Mucosa of descending colon (tissue), 3 donors: ENCODE measurements at places on chromosomes 16 and 17. TPM values are rescaled to one million over a fixed set of nuclear protein-coding genes. Genes with fewer than 3 reads are reported as not detected.
A peak's percentile ranks its signal among the peaks of the same experiment; 100 is the strongest.

DNA sequence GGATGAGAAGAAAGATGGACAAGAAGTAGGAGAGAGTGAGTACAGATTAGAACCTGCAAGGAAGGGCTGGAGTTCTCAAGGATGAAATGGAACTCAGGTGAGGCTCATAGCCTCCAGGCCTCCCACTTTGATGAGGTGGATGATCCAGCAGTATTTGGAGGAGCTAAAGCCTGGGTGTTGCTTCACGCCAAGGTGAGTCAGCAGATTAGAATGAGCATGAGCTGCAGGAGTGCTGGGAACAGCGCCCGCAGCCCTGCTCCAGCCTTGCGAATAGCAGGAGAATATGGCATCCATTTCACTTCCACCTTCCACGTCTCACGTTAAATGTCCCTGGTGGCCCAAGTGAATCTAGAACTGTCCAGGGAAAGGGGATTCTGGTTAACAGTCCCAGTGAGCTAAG lies 94.4 kb upstream of the CPHXL start:
- DNase-seq, result no peak

DNA sequence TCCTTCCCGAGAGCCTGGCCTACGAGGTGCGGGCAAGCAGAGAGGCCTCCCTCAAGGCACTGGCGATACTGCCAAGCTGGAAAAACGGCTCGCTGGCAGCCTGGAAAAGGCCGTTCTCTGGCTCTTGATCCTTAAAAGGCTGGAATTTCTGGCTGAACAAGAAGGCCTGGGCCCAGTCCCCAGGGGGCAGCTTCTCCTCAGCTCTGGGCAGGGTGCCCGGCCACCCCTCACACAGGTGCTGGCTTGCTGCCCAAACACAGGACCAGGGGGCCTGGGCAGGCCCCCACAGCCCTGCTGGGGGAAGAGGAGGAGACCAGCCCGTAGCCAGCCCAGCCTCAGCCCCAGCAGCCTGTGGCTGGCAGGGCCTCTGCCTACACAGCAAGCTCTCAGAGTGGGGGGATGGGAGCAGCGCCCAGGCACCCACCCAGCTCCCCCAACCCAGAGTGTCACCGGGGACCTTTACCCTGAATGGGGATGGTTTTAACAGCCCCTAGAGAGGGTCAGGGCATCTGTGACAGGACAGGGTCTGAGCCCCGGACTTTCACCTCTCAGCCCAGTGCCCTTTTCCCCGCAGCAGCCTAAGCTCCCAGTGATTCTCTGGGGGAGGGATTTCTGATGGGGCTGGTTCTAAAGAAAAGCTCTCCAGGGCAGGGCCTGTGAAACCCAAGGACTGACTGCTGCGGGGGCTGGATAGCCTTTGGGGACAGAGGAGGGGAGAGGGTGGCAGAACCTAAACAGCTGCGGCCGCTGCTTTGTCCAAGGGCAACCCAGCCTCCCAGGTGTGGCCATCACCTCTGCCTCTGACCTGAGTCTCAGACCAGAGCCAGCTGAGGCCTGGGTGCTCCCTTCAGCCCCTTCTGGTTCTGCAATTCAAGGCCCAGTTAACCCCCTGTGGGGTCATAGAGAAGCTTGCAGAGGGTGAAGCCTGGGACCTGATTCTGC lies 38.6 kb upstream of the TOB1 start:
- peak; percentile 65 for DNase-seq

GRCh38 chr17:77471984-77472461 lies 331.3 kb downstream of the SEC14L1 start:
- no peak for DNase-seq

DNA sequence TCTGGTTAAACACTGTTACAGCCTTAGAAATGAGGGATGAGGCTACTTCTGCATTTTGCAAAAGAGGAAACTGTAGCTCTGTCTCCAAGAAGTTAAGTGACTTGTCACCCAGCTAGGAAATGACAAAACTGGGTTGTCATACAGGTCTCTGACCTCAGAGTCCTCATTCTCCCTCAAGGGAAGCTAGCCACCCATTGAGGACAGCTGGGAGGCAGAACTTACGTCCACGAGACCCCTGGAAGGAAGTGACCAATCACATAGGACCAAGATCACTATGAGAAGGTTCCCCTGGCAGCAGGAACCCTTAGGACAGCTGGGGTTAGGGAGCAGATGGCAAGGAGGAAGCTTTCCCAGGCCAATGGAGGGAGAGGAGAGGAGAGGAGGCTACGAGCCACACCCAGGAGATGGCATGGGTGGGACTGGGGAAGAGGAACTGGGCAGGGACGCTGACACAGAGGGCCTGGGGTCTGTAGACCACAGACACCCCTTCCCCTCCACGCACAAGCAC lies 11.2 kb downstream of the METTL22 start:
- peak; percentile 8 for DNase-seq

GRCh38 chr16:68772030-68772681 lies 35.1 kb downstream of the CDH1 start:
- no peak for DNase-seq

DNA sequence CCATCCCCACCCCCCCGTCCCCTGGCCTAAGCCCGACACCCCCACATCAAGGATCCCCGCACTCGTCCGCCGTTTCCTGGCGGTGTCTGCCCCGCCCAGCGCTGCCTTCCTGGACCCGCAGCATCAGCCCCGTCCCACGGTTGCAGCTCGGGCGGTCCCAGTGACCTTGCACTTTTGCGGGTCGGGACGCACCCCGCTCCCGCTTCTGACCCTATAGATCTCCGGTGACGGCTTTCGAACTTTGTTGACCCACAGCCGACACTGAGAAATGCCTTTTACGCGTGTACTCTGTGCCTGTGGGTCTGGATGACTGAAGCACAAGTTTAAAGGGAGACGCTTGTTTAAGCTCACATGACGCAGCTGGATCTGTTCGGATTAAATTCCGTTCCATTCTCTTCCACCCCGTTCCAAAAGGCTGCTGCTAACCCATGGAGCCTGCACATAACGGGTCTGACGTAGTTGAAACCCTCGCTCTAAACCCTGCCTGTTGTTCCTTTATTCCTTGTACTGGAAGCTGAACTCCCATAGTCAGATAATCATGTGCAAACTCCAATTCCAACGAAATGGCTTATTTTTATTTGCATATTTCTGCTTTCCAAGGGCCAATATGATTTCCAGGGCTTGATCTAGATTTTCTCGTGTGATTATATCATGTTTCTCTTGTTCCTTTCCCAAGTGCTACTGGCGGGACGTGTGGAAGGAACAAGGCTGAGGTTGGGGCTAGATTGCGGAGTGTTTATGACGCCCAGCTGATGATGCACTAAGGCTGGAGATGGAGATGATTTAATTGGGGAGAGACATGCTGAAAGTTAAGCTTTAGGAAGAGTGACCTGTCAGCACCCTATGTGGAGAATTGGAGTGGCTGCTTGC lies 834 bp downstream of the FLYWCH1 start:
- DNase-seq, result peak; percentile 65

DNA sequence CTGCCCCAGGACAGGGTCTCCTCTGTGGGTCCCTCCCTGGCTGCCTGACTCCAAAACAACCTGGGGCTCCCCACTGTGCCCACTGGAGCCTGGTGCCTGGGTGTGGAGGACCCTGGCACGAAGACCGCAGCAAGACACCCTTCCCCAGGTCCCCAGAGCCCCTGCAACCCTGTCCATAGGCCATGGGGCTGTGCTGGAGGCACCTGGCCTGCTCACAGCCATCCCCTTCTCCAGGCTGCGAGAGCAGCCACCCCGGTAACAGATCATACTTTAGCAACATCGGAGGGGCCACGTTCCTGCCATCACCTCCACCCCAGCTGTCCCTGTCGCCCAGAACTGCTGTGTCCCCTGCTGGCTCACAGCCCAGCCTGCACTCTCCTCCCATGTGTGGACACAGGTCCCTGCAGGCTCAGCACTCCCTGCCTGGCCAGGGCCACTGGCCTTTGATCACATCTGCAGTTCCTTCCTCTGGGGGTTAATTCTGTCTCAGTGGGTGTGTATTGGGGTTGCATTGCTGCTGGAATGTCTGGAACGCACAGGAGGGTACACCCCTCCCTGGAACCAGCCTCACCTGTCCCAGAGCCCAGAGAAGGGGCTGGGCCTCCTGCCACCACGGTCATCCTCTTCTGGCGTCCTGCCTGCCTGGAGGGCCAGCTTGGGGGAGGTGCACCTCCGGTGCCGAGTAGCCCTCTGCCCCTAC lies 12.2 kb downstream of the PPL start:
- DNase-seq, result no peak

DNA sequence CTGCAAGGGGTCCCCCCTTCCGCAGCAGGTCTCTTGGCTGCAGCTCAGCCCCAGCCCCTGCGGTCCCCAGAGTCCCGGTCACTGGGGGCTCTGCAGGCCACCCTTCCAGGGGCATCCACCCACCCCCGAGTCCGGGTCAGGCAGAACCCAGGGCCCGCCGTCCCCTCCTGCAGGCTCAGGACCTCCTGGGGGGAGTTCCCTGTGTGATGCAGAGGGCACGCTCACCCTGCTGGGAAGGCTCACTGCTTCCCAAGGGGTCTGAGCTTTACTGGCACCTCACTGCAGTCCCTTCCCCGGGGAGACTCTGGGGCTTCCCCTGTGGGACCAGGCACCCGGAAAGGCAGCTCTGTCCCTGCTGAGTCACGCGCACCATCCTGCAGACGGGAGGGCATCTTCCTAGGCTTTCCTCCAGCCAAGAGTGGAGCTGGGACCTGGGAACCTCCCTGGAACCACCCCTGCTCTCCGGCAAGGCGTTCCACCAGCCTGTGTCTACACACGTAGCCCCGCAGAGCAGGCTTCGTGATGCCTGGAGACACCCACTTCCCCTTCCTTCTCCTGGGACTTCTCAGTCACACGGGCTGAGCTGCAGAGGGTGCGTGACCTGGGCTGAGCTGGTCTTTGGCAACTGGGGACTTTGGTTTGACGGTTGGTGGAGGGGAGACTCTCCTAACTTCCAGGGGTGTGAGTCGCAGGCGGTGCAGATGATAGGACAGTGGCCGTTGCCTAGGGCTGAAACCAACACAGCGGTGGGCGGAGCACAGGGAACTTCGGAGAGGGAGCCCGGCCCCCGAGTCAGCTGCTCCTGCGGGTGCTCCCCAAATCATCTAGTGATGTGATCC lies 23.4 kb downstream of the SLC25A10 start:
- peak; percentile 75 for DNase-seq

DNA sequence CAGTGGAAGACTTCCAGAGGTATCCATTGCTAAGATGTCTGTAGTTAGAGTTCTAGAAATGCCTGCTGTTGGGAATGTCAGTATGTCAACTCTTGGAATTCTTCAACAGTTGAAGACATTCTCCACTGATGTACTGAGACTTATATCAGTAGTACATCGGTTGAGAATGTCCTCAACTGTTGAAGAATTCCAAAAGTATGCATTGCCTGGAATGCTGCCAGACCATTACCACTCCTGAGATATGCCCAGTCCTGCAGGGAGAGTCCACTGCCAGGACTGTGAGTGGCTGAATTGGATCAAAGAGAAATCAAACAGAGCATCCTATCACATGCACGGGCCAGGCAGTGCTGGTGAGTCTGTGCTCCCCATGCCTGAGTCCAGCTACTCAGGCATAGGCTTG lies 42.0 kb downstream of the IL21R start:
- no peak for DNase-seq

- peak; percentile 69 for DNase-seq
Observed at GRCh38 chr16:85894266-85894665, 4.7 kb upstream of the IRF8 start.

DNA sequence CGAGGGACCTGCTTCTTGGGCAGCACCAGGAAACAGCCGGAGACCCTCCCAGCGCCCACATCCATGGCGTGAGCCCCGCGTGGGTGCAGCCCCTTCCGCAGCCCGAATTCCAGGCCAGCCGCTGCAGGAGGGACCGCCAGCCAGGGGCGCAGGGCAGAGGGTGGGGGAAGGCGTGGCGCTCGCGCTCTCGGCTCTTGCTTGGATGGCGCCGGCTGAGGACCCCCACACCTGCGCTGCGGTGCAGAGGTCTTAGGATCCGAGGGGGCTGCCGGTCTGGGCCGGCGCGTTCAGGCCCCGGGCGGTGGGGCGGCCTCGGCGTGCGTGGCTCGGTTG lies 28.8 kb downstream of the ACTG1 start:
- peak; percentile 53 for DNase-seq

DNA sequence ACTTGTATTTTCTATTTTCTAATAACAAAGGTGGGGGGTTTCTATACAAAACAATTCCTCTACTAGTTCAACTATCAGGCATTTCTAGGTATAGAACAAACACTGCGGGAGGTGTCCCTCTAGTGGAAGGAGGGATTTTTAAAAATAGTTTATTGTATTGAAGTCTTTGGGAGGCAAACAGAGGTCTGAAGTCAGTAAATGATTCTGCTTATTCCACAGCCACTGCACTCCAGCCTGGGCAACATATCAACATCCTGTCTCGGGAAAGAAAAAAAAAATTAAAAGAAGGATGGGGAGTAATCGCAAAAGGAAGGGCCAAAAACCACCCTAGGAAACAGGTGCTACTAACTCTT lies 648 bp upstream of the ERCC4 start:
- DNase-seq, result no peak

GRCh38 chr16:85678821-85679220 lies 9.9 kb downstream of the GINS2 start:
- DNase-seq, result peak; percentile 26

GRCh38 chr16:67533024-67533560 lies 4.5 kb downstream of the RIPOR1 start:
- no peak for DNase-seq

DNA sequence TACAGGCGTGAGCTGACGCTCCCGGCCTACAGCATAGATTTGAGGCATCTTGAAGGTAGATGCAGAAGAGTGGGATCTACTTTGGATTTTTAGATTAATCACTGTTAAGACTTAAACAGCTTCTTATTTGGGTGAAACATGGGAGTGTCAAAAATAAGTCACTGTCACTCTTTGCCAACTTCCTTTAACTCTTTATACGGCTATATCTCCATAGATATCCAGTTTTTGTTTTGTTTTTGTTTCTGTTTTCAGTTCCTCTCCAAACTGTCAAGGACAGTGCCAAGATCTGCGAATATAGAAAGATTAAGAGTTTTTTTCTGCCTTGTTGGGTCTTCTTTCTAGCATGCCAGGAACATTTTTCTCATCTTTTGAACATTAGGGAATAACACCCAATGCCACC lies 706.1 kb downstream of the WWOX start:
- DNase-seq, result no peak

- no peak for DNase-seq
Observed at GRCh38 chr16:69508033-69508755, 57.6 kb upstream of the NFAT5 start.

GRCh38 chr17:58447039-58447975 lies 30.0 kb upstream of the RNF43 start:
- peak; percentile 83 for DNase-seq

- no peak for DNase-seq
Observed at GRCh38 chr16:26981266-26981938, 85.3 kb upstream of the C16orf82 start.

- no peak for DNase-seq
Observed at GRCh38 chr17:21253646-21254441, 634 bp upstream of the NATD1 start.

- peak; percentile 84 for DNase-seq
Observed at GRCh38 chr16:1909561-1910231, 8.5 kb downstream of the HS3ST6 start.

Gene DHRS7C
- total RNA-seq, result not detected

Gene TOP3A
- 30.1 TPM for total RNA-seq

Gene PFN1
- 605 TPM for total RNA-seq

Gene CDH13
- total RNA-seq, result 9.8 TPM

Gene JPH3
- 0.17 TPM for total RNA-seq

Gene MT1A
- total RNA-seq, result 4.5 TPM

Gene SLC5A2
- total RNA-seq, result not detected

Gene NDRG4
- total RNA-seq, result 3.0 TPM

Gene CCL3
- total RNA-seq, result 1.5 TPM
